ENCODE measurements at places on chromosomes 5 and 9.

GRCh38 chr5:26326153-26326759, 712.1 kb downstream of the CDH9 start:
- DNase-seq, result no peak

DNA sequence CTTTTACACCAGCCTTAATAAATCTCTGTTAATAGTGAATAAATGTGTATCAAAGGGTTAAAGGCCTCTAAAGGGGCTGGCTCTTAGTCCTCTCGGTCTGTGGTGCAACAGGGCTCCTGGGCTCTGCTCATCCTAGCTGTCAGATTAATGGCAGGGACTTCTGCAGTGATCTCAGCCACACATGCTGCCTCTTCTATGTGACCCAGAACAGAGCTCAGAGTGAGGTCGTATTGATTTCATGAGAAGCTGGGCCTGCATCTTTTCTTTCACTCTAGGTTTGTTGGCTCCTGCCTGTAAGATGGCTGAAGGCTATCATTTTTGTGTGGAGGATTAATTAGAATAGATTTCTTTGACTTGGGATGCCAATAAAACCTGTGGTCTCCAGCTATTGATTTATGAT, 165.0 kb upstream of the GLRA1 start:
- no peak for DNase-seq

DNA sequence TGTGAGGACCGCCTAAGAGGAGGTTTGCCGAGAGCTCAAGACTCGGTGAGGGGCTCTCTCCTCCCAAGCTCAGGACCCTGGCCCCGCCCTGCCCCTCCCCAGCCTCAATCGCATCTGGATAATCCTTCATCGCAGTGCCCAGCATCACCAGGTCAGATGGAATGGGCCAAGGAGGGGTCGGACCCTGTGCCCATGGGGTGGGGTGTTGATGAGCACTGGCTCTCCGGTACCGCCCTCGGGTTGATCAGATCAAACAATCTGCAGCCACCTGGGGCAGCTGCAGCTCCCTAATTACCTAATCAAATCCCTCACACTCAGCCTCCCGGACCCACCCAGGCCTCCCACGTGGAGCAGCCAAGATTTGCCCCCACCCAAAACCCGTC, 24.4 kb upstream of the TDRD7 start:
- DNase-seq, result no peak

DNA sequence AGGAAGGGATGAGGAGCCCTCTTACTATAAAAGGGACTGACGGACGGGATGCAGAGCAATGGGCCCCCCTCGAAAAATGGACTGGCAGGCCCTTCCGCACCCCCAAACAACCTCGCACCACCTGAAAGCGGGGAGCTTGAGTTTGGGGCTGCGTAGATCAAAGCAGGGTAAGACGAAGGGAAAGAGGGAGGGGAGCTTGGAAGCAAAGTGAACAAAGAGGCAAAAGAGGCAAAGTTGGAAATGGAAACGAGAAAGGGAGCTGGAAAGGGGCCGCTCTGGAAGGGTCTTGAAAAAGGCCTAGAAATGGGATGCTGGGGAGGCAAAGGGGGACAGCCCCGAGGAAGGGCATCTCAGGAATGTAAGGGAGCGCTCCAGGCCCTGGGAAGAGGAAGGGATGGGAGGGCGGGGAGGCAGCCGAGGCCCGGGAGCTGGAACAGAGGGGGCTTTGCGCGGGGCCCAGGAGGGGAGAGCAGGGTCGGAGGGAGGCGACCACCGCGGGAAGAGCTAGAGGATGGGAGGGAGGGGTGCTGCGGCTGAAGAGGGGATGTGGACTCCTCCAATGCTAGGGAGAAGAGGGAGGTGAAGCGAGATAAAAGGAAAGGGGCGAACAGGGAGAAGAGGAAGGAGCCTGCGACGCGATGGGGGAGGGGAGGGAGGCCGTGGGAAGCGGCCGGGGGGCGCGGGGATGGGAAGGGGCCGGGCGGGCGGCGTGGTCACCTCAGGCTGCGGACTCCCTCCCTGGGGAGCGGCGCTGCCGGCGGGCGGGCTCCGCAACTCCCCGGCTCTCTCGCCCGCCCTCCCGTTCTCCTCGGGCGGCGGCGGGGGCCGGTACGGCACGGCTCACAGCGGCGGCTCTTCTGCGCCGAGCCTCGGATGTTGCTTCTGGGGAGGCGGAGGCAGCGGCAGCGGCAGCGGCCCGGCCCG, 577 bp downstream of the RNF145 start:
- DNase-seq, result peak; percentile 55

DNA sequence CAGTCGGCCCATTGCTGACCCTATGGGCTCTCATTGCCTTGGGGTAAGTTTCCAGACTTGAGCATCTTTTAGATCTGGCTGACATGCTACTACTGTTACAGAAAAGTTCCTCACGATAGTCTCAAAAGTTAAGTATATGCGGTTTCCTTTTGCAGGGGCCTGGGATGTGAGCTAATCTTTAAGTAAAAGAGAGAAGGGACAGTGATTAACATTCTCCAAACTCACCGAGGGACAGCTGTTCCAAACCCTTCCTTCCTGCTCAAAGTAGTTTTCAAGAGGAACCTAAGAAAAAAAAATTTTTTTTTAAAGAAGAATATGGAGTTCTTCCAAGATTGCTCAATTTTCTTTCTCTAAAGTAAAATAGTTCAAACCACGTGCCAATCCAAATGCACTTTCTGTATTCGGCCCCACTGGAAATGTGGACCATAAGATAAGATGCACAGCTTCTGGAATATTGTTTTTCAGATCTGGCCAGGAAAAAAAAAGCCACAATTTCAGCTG, 168.0 kb upstream of the SPRY4 start:
- DNase-seq, result no peak

GRCh38 chr9:3181049-3181953, 337.4 kb upstream of the PUM3 start:
- no peak for DNase-seq

DNA sequence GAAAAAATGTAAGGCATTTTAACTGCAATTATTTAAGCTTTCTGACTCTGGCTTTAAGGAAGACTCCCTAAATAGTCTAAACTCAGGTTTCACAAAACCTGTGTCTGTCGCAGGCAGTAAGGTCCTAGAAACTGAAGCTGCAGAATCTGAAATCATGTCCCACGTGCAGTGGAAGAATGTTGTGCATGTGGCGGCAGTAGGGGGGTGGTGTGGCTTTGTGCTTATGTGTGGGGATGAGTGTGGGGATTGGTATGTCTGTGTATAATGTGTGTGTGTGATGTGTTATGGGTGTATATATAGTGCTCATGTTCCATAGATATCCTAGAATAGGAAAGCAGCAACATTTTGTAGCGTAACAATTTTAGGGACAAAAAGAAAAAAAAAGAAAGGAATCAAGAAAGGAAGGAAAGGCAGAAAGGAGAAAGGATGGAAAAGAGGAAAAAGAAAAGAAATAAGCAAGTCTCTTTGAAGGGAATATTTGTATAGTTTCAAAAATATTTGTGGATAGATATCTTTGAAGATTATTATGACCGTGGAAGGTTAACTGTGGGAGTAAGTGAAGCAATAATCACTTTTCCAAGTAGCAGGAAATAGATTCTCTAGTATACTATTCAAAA, 6.6 kb downstream of the ANKDD1B start:
- DNase-seq, result peak; percentile 83

GRCh38 chr9:28014212-28014611, 440.9 kb upstream of the C9orf72 start:
- DNase-seq, result no peak
